ENCODE measurements at places on chromosomes 16 and 17.

DNA sequence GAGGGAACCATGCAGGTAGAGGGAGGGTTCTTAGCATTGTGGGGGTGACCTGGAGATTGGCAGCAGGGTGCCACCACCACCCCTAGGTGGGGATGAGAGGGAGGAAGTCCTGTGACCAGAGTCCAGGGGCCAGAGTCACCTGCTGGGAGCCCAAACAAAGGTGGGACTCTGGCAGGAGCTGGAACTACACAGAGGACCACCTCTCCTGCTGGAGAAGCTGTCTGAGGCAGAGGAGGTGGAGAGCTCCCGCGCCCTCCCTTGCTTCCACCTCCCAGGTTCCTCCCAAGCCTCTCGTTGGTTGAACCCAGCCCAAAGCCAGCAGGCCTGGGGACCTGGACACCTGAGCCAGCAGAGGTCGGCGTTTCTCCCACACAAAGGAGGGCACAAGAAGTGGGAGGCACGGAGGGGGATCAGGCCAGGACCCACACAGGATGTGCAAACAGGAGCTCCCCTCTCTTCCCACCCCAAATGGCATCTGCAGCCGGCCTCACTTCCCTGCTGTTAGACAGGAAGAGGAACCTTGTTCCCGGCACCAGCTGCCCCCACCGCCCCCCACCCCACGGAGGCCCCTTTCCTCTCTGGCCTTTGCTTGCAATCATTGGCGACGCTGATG is 154.6 kb downstream of the SEC14L1 start:
- DNase-seq: no peak

- DNase-seq: no peak
These were observed 77.6 kb downstream of the CMIP start for GRCh38 chr16:81522108-81522701.

DNA sequence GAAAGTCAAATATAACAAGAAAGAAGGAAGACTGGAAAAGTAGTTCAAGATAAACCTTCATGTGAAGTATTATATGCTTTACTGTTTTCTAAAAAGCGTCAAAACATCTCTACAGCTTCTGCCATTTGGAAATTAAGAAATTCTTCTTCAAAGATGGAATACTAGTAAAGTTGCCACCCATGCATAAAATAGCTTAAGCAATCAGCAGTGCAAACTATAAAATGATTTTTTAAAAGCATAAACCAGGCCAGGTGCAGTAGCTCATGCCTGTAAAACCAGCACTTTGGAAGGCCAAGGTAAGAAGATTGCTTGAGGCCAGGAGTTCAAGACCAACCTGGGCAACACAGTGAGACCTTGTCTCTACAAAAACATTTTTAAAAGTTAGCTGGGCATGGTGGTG is 68.2 kb downstream of the USP32 start:
- DNase-seq: no peak

DNA sequence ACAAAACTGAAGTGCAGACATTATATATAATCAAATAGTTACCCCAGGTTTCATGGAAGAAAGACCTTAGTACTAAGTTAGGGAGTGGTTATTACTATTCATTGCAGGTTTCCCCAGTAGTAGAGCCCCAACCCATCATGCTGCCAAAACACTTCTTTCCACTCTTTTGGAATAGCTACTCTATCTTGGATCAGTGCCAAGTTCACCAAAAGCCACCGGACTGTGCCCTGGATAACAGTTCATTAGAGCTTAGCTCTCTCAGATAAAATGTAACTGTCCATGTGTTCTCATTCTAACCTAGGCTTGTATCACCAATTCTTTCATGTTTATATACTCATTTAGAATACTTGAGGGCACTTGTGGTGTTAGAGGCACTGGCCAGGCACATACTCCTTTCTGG is 540.1 kb upstream of the C16orf82 start:
- DNase-seq: no peak

DNA sequence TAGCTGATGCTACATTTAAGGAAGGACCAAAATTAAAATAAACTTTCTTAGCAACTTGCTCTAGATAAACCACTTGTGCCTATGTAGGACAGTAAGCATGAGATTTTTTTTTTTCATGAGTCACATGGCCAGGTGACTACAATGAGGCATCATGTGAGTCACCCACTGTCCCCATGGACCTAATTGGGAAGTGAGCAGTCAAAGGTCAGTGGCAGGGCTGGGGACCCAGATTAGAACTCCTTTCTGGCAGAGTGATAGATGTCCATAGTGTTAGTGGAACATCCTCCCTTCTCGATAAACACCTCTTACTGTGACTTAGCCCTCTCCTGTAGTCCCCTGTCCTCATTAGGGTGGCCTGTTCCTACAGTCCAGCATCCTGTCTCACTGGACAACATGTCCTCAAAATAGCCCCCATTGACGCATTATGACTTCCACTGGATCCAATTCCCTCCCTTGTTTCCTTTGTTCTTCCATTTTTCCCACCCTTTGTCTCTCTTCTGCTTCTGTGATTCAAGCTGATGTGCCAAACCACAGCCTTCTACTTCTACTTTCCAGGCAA is 12.4 kb downstream of the ITGB3 start:
- no peak for DNase-seq

- DNase-seq: no peak
These were observed 7.2 kb upstream of the TNFRSF17 start for GRCh38 chr16:11957591-11958395.

DNA sequence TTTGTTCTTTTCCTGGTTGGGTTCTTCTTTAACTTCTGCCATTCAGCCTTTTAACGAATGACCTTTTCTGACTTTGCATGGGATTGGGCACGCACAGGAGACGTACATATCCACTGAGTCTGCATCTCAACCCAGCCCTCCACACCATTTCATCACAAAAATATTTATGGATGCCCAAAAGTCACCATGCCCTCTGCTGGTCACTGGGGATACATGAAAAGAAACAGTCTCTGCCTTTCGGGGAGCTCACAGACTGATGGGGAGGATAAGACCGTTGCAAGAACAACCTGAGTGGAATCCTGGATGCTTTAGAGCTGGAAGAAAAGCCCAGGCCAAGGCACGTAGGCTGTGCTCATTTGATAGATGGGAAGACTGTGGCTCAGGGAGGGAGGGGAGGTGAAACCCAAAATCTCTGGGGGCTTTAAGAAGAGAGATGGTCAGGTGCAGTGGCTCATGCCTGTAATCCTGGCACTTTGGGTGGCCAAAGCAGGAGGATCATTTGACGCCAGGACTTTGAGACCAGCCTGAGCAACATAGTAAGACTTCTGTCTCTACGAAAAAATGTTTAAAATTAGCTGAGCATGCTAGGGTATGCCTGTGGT is 7.9 kb upstream of the MT2A start:
- peak; percentile 47 for DNase-seq

GRCh38 chr16:67782567-67783352 is 23.6 kb downstream of the RANBP10 start:
- no peak for DNase-seq

GRCh38 chr16:12569061-12569460 is 234.6 kb downstream of the CPPED1 start:
- DNase-seq: no peak

DNA sequence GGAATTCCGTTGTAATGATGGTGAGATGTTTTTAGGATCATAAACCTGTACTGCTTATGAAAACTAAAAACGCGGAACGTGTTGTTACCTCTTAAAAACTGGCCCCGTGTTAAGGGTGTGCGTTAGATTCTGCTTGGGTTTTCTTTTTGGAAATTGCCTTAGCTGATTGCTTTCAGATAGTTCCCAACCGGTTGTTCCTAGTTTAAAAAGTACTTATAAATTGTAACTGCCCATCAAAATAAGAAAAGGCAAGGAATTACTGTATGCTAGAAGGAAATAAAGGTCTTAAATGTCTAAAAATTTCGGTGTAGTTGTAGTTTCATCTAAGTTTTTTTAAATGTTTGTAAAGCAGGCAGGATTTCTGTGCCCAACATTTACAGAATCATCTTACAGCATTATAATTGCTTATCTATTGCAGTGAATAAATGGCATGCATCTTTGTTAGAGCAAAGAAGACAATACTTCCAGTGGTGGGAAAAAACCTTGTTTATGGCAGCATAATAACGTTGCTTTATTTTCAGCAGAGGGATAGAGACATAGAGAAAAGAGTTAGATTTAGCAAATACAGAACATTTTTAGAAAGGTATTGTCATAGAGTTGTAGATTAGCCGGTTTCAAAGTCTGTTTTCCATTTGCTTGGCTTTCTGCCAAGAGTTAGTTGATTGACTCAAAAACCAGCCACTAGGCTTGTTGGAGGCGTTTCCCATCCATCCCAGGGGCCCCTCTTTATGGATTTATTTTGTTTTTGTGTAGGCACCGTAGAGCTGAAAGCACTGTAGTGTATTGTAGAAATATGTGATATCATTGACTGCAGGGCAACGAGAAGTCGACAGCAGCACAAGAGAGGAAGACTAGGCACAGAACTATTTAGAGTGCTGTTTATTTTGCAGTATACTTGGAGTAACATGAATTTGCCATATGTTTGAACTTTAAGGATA is 1.7 kb downstream of the PPM1D start:
- DNase-seq: peak; percentile 42

- DNase-seq: no peak
These were observed 18.9 kb upstream of the GINS2 start for GRCh38 chr16:85707528-85708095.

DNA sequence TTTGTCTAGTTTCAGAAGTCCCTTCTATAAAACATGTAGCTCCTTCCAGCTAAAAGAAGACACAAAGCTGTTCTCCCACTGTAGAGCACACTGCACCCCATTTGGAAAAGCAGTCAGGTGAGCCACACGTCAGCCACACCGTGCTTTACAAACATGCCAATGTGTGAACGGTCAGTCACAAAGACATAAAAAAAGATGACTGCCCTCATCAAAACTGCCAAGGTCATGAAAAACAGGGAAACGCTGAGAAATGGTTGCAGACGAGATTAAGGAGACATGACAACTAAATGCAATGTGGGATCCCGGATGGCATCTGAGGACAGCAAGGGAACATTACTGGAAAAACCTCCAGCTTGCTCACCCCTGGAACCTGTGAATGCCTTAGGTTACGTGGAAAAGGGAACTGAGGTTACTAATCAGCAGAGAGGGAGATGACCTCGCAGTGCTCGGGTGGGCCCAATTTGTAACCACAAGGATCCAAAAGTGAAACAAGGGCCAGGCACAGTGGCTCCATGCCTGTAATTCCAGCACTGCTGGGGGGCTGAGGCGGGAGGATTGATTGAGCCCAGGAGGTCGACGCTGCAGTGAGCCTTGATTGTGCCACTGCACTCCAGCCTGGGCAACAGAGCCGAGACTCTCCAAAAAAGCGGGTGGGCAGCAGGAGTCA is 8.1 kb downstream of the ANKRD11 start:
- no peak for DNase-seq

GRCh38 chr17:61018938-61019337 is 341.3 kb downstream of the BCAS3 start:
- DNase-seq: no peak

- no peak for DNase-seq
These were observed 44.1 kb downstream of the CYB5D2 start for GRCh38 chr17:4187076-4187475.

- DNase-seq: no peak
These were observed 16.8 kb downstream of the ST6GALNAC2 start for GRCh38 chr17:76568811-76569221.

- no peak for DNase-seq
These were observed 208.3 kb upstream of the PMFBP1 start for GRCh38 chr16:72380283-72380682.

- DNase-seq: no peak
These were observed 26.7 kb downstream of the PLD6 start for GRCh38 chr17:17179371-17179827.

- DNase-seq: no peak
These were observed 15.4 kb upstream of the GFAP start for GRCh38 chr17:44930667-44931066.

- DNase-seq: no peak
These were observed 1.3 kb downstream of the THRA start for GRCh38 chr17:40063901-40064531.

GRCh38 chr16:90022209-90023077 is 3.2 kb upstream of the DBNDD1 start:
- peak; percentile 96 for DNase-seq

GRCh38 chr16:52471650-52472370 is 75.1 kb downstream of the TOX3 start:
- no peak for DNase-seq

- DNase-seq: peak; percentile 9
These were observed 33.1 kb upstream of the NF1 start for GRCh38 chr17:31061678-31062077.

- DNase-seq: no peak
These were observed 167.7 kb downstream of the XYLT1 start for GRCh38 chr16:17303101-17303500.

GRCh38 chr17:55437159-55437605 is 15.5 kb upstream of the MMD start:
- no peak for DNase-seq

- no peak for DNase-seq
These were observed 37.8 kb downstream of the ITGAE start for GRCh38 chr17:3762922-3763776.

GRCh38 chr17:31401456-31402254 is 10.2 kb downstream of the RAB11FIP4 start:
- no peak for DNase-seq

DNA sequence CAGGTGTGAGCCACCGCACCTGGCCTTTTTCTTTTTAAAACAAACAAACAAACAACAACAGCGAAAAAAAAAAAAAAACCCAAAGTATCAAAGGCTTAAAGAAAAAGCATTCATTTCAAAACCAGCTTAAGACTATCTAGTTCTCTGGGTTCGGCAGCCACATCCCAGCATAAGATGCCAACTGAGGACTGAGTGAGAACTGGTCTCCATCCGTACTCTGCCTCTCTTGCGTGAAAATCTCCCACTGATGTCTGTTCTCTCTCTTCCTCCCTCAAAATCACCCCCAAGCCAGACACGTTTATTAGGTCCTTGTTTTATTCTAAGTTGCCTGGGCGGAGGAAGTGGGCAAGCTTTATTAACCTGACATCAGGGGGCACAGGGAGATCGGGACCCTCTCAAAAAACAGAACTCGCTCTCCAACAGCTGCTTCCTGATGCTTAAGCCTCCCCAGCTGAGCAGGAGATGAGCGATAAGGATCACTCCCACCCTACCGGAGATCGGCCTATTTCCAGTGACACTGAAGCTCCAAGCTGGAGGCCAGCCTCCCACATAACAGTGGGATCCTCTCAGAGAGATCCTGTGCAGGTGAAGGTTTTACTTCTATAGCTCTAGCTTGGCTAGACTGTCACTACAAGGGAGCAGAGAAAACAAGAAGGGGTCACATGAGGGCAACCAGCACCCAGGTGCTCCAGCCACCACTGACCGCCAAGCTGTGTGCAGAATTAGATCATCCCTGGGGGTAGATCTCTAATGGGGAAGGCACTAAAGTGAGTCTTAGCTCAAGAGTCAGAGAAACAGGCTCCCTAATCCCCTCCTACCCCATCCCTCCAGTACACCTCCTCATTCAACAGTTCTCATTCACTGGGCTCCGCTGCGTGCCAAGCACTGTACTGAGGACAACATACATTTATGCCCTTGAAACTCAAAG is 13.6 kb downstream of the CDC42EP4 start:
- DNase-seq: no peak

DNA sequence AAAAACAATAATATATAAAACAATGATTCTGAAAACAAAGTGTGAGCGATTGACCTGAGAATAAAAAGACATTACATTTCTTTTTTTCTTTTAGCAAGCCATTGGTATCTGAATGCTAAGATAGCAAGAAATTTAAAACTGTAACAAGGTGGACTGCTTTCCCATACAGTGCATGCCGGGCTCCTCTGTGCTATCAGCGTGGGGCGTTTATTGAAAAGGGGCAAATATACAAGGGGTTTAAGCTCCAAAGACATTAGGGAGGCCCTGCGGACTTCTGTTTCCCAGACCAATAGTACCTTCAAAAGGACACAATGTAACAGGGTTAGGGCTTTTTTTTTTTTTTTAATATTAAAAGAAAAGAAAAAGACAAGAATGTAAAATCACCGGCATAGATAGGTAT is 261.3 kb downstream of the ZFHX3 start:
- no peak for DNase-seq

- no peak for DNase-seq
These were observed 84.0 kb upstream of the NOL11 start for GRCh38 chr17:67633751-67634211.
